ENCODE measurements at places on chromosomes 16 and 17.

DNA sequence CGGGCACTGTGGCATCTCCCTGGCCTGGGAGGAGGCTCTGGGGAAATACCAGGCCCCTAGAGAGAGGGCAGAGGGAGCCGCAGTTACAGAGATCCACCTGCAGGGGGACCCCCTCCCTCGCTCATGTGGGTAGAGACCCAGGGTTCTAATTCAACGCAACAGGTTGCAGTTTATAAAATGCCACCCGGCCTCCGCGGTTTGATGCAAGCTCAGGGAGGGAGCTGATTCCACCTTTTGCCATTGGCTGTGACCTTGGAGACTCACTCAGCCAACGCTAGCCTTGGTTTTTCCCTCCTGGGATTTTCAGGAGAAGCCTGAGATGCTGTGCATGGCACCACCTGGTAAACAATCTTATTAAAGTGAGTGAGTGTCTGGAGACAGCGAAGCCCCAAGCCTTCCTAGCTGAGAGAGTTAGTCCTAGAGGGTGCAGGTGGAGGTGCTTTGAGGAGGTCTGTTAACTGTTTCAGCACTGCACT, 12.1 kb downstream of the TTLL6 start:
- peak; percentile 47 for DNase-seq

DNA sequence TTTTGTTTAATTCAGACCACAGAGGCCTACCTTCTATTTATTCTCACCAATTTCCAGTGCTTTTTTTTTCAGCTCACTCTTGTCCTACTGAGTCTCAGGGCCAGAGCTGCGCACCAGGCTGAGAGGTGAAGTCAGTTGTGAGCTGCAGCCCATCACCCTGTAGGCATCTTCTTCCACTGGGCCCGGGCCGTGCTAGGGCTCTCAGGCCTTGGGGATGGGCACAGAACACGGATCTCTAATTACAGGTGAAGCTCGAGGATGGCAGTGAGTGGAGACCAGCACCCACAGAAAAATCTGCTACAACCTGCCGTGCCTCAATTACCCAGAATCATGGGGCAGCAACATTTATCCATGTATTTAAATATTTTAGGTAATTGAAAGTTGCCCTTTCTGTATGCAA, 82.1 kb downstream of the IRX5 start:
- no peak for DNase-seq

DNA sequence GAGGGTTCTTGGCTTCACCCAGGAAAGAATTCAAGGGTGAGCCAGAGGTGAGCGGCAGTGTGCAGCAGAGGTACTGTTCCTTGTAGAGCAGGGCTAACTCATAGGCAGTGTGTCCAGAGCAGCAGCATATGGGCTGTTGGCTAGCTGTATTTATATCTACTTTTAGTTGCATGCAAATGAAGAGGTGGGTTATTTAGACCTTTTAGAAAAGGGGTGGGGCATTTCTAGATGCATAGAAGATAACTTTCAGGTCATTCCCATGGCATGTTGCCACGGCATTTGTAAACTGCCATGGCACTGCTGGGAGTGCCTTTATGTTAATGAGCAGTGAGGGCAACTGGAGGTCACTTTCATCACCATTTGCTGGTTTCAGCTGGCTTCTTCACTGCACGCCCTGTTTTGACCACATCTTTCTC, 141.0 kb downstream of the STX8 start:
- DNase-seq: no peak

- DNase-seq: no peak
Measured at GRCh38 chr17:42233994-42234393, 39.7 kb upstream of the GHDC start.

GRCh38 chr17:67326440-67326839, 39.9 kb downstream of the PSMD12 start:
- no peak for DNase-seq

GRCh38 chr16:52460639-52461178, 86.2 kb downstream of the TOX3 start:
- no peak for DNase-seq

DNA sequence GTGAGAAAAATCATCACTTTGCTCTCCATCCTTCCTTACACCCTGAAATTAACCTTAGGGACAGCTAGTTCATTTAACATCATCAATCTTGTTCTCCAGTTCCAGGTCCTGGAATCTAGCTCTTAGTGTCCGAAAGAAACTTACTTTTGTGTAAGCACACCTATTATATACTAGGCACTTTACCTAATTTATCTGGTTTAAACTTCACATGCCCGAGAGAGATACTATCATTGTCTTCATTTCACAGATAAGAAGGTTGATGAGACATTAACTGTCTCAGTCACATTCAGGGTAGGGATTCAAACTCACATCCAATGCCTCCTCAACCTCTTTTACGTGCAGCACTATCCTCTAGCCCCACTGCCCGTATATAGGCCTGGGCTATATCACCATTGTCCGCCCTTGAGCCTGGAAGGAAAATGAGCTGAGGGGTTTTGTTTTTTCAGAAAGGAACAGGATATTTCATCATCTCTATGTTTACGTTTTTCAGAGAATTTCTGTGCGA, 501 bp upstream of the AP2B1 start:
- DNase-seq: no peak

DNA sequence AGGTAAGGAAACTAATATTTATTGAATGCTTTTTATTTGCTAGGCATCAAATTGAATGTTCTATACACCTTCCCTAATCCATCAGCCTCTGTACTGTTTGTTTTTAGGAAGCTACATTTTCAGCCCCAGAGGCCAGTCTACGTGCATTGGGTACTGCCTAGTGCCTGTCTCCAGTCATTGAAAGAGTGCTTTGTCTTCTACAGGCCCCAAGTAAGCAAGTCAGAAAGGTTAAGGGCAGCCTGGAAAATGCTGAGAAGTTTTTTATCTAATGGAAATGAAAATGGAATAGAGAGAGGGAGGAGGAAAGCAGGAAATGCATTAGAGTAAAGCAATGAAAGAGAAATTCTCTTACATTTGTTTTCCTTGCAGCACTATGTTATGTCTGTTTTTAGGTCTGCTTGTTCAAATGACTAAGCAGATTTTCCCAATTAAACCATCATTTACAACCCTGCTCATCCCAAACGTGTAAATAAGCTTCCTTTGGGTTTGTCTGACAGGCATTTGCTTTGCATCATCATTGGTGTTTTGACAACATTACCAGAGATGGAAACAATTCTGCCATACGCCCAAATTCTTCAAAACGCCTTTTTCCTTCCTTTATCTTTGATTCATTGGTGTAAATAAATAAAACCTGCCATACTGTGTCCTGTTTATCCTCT, 116.0 kb upstream of the GOT2 start:
- DNase-seq: no peak

- DNase-seq: no peak
Measured at GRCh38 chr16:10957771-10958482, 13.6 kb downstream of the CLEC16A start.

DNA sequence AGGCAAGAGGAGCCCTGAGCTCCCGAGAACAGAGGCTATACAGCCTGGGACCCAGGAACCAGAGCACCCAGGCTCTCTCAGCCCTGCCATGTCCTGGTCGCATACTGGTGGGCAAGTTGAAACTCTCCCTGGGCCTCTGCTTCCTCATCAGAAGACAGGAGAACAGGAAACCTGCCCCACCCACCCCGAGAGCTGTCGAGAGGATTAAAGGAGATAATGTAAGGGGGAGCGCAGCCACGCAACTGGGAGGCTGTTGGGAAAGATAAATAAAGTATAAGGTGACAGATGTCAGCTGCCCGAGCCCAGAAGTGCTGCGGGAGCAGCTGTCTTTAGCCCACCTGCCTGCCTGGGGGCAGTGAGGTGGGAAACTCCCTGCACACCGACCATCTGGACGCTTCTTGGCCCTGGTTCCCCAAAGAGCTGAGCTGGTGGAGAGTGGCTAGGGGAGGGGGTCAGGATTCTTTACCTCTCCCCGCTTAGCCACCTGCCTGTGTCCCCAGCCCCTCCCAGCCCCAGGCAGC, 6.8 kb downstream of the KIF19 start:
- DNase-seq: peak; percentile 93

DNA sequence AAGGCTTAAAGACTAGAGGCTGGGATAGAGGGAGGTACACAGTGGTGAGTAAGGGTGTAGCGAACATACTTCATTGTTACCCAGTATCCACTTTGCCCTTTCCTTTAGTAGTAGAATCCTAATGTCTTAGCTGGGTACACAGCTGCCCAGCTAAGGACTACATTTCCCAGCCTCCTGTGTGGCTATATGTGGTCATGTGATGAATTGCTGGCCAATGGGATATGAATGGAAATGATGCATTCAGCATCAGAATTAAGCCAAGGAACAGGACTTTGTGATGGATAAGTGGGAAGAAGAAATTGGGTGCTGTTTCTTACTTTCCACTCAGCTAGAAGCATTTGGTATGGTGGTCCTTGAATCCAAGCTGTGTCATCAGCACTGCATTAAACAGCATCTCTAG, 55.9 kb downstream of the FOXL1 start:
- DNase-seq: no peak

- DNase-seq: no peak
Measured at GRCh38 chr16:47057630-47057993, 84.1 kb upstream of the DNAJA2 start.

GRCh38 chr17:17448076-17448475, 28.7 kb upstream of the MED9 start:
- no peak for DNase-seq

DNA sequence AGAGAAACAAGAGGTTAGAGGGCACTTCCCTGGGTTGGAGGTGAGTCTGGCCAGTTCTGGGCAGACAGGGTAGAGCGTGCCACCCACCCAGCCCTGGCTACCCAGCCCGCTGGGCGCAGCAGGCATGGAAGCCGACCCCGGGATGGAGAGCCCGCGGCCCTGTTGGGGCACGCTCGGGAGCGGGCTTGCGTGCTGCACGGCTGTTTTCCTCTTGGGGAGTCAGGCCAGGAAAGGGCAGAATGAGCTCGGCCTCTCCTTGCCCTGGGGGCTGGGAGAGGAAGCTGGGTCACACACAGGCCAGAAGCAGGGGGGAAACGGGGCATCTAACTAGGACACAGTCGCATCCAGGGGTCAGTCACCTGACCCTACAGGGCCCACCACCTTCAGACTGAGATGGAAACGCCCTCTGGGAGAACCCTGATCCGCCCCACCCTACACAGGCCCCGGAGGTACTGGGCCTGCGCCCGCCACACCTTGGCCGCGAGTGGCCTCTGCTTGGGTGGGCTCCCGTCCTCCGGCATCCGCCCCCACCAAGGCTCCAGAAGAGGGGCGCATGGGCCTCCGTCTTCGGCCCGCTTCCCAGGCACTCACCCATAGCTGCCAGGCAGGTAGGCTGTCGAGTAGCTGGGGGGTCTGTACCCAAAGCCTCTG, 1.2 kb downstream of the SOX15 start:
- peak; percentile 41 for DNase-seq

- DNase-seq: no peak
Measured at GRCh38 chr17:28170771-28171170, 128.3 kb downstream of the NLK start.

DNA sequence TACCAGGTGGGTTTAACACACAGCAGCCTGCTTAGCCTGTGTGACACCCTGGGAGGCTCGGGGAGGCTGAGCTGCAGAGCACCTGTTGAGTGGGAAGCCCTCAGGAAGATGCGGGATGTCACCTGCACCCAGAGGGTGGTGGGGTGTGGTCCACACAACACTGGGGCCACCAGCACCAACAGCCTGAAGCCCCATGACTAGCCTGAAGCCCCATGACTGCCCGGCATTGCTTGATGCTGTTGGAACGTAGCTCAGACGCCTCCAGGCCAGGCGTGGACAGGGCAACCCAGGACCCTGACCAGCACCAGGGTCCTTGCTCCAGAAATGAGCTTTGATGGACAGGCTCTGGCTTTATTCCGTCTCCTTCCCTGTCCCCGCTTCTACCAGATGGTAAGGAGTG, 76.3 kb upstream of the ZNF469 start:
- no peak for DNase-seq

- no peak for DNase-seq
Measured at GRCh38 chr17:78355045-78355641, 4.7 kb downstream of the SOCS3 start.

DNA sequence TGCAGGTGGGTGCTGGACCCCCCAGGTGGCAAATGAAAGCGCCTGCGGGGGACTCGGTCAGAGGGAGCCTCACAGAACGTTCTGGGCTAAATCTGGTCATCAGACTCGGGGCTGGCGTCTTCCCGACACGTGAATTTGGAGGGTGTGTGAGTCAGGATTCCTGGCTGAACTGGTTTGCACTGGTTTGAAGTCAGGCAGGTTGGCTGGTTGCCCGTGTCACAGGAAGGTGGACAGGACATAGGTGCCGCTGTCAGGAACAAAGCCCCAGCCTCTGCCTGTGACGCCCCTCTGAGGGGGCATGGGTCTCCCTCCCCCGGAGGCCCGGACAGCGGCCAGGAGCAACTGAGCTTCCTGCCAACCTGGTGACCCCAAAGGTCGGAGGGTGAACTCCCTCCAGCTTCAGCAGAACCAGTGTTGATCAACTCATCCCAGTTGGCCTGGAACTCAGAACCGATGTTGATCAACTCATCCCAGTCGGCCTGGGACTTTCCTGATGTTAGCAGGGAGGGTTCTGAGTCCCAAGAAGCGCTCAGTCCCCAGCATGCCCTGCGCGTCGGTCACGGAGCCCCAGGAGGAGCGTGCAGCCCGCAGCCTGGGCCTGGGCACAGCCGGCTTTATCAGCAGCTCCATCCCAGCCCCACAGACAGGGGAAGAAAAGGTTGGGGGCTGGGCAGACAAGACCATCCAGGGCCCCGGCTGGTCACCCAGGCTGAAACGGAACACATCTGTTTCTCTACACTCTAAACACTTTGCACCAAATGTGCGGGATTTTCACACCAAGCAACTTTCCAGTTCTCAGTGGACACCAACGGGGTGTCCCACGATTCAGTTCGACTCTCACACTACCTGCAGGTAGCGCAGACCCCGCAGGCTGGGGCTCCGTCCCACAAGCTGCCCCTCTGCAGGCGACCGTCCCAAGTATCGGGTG, 14.4 kb upstream of the METRNL start:
- DNase-seq: no peak

DNA sequence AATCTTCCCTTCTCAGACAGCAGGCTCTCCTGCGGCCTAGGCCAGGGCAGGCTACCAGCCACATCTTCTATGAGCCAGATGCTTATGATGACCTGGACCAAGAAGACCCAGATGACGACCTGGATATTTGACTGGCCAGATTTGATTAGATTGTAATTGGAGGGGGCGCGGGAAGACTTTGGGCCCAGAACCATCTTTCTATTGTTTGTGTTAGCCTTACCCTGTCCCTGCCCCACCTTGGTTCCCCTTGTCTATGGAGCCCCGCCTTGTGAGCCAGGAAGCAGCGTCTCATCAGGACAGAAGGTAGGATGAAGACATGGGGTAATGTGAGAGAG, 2.8 kb downstream of the CLDN7 start:
- DNase-seq: no peak

- no peak for DNase-seq
Measured at GRCh38 chr17:9051561-9051960, 30.3 kb downstream of the NTN1 start.

DNA sequence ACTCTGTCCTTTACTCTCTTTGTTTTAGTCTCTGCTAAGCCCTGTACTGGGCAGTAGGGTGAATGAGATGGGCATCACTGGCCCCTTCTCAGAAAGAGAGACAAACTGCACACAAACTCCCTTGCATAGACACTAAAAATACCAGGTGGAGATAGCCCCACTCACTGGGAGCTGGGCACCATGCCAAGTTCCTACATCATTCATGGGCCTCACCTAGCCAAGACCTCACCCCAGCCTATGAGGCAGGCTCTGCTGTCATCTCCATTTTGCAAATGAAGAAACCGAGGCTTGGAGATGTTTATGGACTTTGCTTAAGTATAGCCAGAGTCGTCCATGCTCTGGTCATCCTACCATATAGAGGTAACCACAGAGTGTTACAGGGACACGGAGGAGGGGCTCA, 499.8 kb upstream of the CDH11 start:
- peak; percentile 13 for DNase-seq

Measured in NCI-H1105 treated with DMSO at 0.1 percent for 48 hours (cell line).